ENCODE measurements at places on chromosomes 7 and 10.

GRCh38 chr10:80351220-80351619, 5.3 kb downstream of the DYDC1 start:
- DNase-seq: no peak

GRCh38 chr10:95506056-95506737, 55.0 kb downstream of the SORBS1 start:
- DNase-seq: no peak

- DNase-seq: no peak
These were observed 56.0 kb downstream of the THSD7A start for GRCh38 chr7:11776039-11776438.

DNA sequence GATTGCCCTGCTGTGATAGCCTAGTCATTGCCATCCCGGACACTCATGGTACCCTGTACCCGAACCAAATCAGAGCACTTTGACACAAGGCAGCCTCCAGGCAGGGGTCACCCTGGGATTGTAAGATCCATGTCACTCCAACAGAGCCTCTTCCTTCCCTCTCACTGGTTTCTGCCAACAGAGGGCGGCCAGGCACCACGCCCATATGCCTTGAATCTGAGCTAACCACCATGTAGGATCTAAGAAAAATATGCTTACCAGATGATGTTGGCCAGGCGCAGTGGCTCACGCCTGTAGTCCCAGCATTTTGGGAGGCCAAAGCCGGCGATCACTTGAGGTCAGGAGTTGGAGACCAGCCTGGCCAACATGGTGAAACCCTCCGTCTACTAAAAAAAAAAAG, 389.2 kb upstream of the KLF6 start:
- peak; percentile 32 for DNase-seq

DNA sequence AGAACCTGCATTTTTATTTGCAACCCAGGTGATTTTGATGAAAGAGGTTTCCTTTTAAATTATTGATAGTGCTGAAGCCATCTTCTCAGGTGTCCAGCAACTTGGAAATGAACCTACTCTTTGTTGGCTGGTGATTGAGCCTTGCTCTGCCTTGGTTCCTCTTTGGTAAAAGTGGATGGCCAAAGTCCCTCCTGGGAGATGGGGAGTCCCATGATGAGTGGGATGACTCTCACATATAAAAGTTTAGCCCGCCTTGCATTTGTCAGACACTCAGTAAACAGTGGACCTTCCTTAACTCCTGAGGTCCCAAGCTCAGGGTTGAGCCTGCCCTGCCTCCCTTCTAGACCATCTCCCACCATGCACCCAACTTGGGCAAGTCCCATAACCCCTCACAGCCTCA, 28.9 kb upstream of the KAT6B start:
- no peak for DNase-seq

GRCh38 chr10:71651928-71652327, 67.7 kb downstream of the C10orf105 start:
- no peak for DNase-seq

DNA sequence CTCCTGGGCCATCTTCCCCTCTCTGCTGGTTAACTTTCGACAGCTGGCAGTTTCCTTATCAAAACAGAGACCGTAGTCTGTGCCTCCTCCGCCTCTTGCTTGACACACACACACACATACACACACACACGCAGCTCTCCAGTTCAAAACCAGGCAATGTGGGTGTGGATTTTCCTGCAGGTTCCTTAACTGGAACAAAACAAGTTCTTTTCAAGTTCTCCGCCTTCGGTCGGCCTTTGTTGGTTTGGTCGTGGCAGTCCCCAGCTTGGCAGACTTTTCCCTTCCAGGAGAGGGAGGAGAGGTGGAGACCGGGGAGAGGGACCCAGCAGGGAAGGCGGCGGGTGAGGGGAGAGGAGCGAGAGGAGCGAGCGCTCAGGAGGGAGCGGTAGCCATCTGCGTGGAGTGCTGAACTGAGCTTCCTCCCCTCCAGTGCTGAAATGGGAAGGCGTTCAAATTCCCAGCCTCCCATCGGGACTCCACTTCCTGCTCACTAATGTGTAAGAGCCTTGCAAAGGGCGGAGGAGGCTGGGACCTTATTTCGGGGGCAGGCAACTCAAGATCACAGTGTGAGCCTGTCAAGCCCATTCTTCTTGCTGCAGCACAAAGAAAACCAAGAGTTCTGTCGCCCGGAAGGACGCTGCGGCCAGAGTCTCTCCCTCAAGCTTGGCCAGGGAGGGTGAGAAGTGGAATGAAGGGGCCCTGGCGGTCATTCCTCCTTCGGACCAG, 120.6 kb downstream of the PRPF18 start:
- DNase-seq: no peak

- DNase-seq: no peak
These were observed 1.8 kb downstream of the VCL start for GRCh38 chr10:73999703-74000102.

DNA sequence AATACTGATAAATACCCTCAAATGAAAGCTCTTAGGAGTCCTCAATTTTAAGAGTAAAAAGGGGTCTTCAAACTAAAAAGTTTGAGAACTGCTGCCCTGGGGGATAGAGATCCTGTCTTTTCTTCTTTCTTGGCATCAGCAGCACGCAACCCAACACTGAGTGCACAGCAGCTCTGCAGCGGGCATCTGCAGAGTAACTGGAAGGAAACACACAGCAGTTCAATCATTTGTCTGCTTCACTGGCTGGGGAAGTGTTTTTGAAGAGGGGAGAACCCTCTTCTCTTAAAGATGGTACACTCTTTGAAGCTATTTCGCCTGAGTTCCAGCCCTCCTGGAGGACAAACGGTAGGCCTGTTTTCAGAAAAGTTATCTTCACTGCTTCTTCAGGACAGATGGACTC, 193.6 kb downstream of the FGFR2 start:
- no peak for DNase-seq

- no peak for DNase-seq
These were observed 5.3 kb upstream of the ATOH7 start for GRCh38 chr10:68237173-68237572.

DNA sequence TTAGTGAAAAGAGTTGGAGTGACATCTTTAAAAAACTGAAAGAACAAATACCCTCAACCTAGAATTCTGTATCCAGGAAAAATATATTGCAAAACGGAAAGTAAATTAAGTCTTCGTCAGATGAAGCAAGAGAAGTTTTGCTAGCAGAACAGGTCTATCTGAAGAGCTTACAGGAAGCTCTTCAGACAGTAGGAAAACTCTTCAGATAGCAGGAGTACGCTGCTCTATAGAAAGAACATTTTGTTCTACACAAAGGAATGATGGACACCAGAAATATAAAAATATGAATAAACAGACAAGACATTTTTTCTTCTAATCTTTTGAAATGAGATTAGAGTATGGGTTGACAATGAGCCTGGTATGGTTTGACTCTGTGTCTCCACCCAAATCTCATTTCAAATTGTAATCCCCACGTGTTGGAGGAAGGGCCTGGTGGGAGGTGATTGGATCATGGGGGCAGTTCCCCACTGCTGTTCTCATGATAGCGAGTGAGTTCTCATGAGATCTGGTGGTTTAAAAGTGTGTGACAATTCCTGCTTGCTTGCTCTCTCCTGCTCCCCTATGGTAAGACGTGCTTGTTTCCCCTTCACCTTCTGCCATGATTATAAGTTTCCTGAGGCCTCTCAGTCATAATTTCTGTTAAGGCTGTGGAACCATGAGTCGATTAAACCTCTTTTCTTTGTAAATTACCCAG, 567.3 kb downstream of the AUTS2 start:
- DNase-seq: no peak

- DNase-seq: no peak
These were observed 628.4 kb upstream of the TPK1 start for GRCh38 chr7:145464287-145464686.

DNA sequence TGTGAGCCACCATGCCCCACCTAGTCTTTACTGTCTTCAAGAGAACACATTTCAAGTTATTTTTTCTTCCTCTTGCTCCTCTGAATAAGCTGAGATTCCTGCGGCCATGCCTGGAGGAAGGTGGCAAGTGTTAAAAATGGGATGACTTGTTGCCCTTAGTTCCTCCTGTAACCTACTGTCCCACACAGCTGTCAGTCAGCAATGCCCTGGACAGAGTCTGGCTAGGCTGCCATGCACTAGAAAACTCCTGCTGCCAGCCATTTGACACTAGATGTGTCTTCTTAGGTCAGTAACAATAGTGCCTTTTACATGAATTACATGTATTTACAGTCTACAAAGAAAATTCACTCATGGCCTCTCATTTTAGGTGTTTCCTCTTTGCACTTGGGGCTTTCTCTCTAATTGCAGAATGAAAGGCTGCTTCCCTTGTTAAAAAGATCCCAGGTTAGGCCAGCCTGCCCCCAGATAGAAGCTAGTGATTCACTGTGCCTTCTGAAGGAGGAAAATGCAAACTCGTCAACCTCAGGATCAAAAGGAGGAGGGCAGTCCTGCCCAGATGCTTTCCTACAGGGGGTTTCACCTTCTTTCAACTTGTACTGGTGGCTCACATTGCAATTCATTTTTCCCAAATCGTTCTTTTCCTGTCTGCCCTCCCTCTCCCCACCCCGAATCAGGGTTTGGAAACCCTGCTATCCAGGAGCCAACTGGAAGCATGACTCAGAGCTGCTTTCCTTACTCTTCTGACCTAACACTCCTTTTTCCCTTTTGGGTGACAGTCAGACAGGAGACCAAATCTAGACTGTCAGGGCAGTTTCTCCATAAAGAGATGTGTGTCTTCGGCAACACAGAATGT, 136.6 kb downstream of the SPAG6 start:
- no peak for DNase-seq

DNA sequence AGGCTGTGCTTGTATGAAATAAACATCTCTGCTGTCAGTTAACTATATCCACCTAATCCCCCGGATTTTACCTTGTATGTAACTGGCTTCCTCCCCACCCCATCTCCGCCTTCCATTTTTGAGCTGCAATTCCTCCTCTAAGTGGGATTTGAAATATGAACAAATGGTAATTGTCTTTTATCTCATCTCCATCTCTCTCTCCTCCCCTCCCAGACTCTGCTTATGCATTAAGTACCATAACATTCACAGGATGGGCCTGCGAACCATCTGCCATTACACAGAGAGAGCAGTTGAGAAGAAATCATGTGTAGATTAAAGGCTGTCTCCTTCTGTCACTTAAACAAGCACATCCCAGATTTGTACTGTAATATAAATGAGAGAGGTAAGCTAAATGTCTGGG, 1169.9 kb downstream of the TYW1 start:
- DNase-seq: peak; percentile 79

DNA sequence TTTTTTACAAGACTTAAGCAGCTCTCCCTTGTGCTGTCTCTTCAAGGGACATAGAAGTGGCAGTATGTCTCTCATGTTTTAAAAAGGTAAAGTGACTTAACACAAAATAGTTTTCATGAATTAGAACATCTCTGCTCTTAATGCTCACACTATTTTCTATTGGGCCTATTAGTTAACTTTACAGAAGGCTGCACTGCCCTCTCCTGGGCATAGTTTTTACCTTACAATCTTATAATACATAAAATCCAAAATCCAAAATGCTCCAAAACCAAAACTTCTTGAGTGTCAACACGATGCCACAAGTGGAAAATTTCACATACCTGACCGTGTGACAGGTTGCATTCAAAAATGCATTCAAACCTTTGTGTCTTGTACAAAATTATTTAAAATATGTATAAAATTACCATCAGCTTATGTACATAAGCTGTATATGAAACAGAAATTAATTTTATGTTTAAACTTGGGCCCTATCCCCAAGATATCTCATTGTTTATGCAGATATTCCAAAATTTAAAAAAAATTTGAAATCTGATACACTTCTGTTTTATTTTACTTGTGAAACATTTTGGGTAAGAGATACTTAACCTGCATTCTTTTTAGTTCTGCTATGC, 25.8 kb downstream of the TES start:
- DNase-seq: peak; percentile 20

DNA sequence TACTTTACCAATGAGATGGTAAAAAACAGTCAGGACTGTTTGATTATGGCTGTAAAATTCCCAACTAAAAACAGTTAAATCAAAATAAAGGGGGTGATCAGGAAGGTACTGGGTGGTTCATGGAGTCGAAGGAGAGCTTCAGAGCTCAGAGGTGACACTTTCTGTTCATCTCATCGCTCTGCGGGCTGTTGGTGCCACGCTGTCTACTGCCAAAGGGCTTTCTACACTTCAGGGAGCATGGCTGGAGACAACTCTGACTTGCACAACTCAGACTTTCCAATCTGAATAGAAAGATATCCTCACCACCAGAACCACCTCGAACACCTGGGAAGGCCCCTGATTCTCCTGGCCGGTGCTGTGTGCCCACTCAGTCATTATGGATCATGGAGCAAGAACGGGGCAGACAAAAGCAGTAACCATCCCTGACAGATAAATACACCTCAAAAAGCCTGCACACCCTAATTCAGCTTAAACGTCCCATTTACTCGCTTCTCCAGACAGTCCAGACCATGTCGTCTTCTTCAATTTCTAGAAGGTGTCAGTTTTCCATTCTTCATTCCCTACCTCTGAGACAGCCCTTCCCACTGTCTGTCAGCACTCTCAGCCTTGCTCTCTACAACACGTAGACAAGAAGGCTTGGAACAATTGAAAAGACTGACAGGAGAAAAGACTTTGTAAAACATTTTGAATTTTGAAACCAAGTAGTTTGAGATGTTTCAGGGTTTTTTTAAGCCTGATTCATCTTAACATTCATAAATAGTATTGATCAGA, 348.7 kb upstream of the NFE2L3 start:
- DNase-seq: no peak

DNA sequence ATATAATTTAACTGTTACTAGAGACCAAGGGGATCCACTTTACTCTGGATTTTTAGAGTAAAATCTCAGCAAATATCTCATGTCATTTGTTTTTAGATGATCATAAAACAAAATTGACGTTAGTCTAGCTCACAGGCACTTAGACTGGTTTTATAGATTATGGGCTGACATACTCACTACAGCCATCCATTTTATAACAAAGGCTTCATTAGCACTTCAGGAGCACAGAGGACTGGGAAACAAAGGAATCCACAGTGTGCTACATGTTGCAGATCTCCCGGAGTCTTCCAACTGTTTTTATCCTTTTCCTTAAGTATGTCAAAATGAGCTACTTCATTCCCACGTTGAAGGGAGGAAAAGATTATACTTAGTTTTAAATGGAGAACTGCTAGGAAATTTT, 15.9 kb upstream of the SCRN1 start:
- DNase-seq: no peak

DNA sequence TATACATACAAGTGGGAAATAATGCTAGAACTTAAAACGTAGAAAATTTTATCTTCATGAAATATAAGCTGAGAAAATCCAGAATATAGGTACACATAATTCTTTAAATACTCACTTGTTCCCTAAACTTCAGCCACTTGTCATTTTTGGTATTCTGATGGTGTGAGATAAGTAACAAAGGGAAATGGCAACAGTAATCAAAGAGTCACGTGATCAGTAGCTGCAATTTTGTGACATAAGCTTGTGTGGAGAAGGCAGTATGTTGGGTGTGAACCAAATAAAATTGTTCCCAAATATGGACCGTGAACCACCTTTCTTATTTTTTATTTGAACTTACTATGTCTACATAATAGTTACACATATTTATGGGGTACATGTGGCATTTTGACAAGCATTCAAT, 650.3 kb upstream of the ADARB2 start:
- no peak for DNase-seq

DNA sequence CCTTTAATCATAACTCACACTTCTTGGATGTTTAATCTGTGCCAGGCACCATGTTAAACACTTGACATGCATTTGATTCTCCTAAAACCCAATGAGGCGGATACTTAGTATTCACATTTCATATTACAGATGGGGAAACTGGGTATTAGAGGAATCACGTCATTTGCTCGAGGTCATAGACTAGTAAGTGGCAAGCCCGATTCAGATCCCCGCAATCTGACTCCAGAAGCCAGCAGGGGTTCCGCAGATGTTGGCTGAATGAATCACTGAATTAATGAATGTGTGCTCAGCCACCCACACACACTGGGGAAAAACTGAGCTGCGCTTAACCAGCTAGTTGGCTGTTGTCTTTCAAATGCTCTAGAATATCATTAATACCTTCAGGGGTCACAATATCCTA, 22.5 kb upstream of the ENO4 start:
- no peak for DNase-seq
